ENCODE measurements at places on chromosomes 1 and 21. TPM values are rescaled to one million over a fixed set of nuclear protein-coding genes. Genes with fewer than 3 reads are reported as not detected.

Gene LCA5L
- total RNA-seq = 0.38 TPM

Gene SLC2A1
- 10.4 TPM for total RNA-seq

Gene CFHR1
- total RNA-seq = not detected

Gene PAQR6
- 0.38 TPM for total RNA-seq

Gene KCND3
- 0.13 TPM for total RNA-seq

Gene FTCD
- 0.13 TPM for total RNA-seq

Gene CFHR4
- total RNA-seq = not detected

Gene PYHIN1
- not detected for total RNA-seq

Gene JAM2
- total RNA-seq = 1.4 TPM
